ENCODE measurements at places on chromosomes 5 and 9.

- DNase-seq, result no peak
These were observed 7.1 kb downstream of the GTF3C5 start for GRCh38 chr9:133037775-133038515.

- no peak for DNase-seq
These were observed 35.2 kb downstream of the MACIR start for GRCh38 chr5:103293719-103294118.

DNA sequence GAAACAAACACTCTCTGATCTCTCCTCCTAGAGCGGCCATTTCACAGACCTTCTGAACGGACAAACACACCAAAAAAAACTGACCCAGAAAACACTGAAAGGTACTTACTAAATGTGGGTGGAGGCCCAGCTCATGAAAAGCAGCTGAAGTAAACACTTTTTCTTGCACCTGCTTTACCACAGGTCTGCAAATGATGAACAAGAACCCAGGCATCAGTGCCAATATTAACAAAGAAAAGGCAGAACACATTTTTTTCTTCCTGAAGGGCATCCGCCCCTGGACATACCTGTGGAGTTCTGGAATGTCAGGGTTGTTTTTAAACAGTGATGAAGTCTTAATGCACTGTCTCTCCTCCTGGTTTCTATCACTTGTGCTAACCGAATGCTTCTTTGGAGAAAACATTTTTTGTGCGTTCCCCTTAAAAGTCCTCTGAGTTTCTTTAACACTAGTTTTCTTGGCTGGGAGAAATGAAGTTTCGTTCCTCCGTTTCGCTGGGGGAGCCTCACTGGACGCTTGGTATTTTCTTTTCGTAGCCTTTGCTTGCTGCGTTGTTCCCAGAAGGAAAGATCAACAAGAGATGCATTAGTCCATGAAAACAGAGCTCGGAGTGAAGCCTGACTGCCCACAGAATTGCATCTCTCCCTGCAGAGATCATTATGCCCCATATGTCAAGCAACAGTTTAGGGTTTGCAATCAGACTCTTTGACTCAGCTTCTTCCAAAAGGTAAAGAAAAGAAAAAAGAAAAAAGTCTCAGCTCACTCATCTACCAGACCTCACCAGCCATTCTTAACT lies 7.4 kb downstream of the DDX31 start:
- DNase-seq, result no peak

GRCh38 chr5:67010684-67011409 lies 185.8 kb downstream of the CD180 start:
- DNase-seq, result no peak

DNA sequence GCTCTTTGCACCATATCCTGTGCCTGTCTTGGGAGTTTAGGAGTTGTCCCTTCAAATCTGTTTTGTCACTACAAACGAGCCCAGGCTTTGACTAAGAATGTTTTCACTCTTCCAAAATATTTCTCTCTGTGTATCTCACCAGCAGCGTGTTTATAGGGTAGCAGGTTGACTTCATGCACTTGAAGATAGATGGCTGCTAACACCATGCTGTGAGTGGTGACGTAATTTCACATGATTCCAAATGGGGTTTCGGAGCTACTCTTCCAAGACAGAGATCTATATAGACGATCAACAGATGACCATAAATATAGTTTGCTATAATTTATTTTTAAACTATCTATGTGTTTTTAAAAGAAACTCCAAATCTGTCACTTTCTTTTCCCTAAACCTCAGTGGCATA lies 30.6 kb downstream of the RORB start:
- no peak for DNase-seq

DNA sequence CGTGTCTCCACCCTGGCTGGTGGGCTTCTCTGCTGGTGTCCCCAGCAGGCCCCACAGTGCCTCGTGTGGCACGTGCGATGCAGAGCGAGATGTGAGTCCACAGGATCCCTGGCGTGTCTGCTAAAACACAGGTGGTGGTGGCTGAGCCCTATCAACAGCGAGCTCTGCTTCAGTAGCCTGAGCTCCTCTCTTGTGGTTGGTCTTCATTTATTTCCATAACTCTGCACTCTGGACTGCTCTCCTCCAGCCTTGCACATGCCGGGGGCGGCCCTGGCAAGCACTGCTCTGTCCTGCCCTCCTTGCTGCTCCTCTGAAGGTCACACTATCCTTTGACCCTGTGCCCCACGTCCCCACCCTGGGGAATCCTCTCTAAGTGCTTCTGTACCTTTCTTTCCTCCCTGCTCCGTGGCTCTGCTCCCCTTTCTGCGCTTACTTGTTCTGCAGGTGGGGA lies 59.2 kb downstream of the NSUN2 start:
- no peak for DNase-seq

- DNase-seq, result peak; percentile 98
These were observed at the start of gene CSNK1A1 for GRCh38 chr5:149551227-149552037. CSNK1A1 (minus strand) TSS chr5:149551439; CDS start chr5:149550964, 475 bp downstream.

DNA sequence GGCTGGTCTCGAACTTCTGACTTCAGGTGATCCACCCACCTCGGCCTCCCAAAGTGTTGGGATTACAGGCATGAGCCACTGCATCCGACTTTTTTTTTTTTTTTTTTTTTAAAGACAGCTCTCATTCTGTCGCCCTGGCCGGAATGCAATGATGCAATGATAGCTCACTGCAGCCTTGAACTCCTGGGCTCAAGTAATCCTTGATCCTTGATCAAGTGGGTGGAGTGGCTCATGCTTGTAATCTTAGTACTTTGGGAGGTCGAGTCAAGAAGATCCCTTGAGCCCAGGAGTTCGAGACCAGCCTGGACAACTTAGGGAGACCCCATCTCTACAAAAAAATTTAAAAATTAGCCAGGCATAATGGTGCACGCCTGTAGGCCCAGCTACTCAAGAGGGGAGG lies 8.1 kb downstream of the SEC24A start:
- DNase-seq, result no peak

- no peak for DNase-seq
These were observed 8.5 kb upstream of the GSN start for GRCh38 chr9:121259498-121259897.

DNA sequence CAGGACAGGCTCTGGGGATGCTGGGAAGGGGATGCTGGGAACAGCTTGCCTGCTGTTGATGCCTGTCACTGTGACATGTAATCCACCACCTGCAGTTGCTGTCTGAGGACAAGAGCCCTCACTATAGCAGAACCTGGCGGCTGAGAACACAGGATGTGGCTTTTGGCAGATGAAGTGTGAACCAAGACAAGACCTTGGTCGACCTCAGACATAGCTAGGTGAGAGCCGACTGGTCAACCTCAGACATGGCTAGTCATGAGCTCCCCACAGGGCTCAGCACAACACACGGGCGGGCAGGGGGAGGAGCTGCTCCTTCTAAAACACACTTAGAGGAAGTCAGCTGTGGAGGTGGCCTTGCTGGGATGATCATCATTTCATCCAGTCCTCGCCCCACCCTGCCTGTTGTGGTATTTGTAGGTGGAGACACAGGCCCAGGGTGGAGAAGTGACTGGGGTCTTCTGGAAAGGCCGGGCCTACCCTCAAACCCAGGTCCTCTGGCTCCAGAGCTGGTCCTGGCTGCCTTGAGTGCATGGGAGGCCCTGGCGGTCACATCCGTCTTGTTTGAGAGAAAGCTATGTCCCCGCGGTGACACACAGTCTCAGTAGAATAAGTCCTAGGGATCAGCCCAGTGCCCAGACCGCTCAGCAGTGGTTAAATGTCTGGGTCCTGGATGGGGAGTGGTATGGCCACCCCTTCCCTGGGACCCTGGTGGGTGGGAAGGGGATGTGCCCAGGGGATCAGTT lies 6.1 kb downstream of the SUSD3 start:
- no peak for DNase-seq

DNA sequence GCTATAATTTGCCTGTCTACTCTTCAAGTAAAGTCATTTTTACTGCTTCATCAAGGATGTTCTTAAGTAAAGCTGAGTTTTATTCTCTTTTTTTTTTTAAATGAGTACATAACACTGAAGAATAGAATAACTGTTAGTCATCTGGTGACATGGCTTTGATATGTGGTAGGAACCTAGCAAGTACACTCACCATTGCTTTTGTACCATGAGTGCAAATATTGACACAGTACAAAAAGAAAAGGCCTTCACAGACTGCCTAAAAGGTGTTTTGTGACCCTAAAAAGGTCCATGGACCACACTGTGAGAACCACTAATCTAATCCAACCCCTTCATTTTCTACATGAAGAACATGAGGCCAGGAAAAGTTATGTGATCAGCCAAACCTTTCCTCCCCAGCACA lies 55.0 kb downstream of the ECPAS start:
- DNase-seq, result no peak

GRCh38 chr5:143010351-143010750 lies 240.2 kb downstream of the ARHGAP26 start:
- DNase-seq, result peak; percentile 96

- no peak for DNase-seq
These were observed 50.7 kb downstream of the MSX2 start for GRCh38 chr5:174775081-174775480.

- DNase-seq, result no peak
These were observed 13.5 kb downstream of the B4GALT1 start for GRCh38 chr9:33153666-33154065.

GRCh38 chr9:3850098-3850497 lies 324.3 kb upstream of the RFX3 start:
- DNase-seq, result no peak

DNA sequence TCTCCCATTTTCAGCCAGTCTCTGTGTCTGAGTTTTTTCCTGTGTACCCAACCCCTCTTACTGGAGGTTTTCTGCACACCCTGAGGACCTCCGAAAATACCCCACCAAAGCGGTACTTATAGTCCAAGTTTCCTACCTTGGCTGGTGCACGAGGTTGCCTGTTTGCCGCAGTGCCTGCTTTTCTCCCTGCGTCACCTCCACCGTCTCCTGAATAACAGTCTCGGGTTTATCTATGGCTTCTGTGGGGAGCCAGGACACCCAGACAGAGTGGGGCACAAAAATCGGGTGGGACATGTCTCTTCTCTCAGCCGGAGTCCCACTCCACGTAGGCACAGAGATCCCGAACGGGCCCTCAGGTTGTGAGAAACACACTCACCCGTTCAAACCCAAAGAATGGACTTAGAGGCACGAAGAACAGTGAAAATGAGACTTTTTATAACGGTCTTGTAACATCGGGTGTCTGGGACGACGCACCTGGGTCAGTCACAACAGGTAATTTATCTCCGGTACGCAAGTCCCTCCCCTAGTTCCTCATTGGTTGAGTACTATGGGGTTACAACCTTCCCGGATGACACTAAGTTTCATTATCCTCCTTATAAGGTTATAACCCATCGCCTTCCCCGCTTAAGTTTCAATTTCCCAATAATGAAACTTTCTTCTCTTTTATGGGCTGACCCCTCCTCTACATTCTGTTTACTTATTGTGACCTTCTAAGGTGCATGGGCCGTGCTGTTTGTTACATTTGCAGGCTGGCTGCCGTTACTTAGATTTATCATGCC lies 970.2 kb upstream of the COX7C start:
- no peak for DNase-seq

DNA sequence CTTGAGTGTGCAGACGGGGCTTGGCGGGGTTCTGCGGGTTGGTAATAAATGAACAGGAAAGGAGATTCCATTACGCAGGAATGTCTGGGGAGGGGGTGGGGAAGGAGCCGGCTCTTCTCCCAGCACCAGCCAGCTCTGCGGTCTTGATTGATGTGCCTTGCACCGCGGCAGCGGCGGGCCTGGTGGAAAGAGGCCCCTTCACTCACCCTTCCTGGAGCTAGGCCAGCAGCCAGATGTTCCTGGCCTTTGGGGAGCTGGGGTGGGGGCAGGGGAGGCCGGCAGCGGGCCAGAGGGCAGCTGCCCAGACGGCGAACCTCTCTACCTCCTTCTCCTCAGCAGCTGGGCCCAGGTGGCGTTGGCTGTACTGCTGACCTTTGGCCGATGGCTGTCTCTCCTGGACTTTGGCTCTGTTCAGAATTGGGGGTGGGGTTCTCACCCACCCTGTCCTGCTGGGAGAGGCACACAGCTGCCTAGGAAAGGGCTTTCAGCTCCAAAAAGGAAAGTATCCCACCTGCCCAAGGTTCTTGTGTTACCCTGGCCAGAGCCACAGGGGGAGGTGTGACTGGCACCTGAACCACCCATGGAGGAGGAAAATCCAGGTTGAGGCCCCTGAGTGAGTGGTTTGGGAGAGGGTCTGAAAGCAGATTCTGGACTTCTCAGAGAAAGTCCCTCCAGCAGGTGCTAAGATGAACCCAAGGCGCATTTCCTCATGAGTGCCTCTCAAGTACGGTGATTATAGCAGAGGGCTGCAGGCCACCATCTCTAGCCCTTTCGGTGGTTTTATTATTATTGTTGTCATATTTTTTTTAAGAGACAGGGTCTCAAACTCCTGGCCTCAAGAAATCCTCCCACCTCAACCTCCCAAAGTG lies 58.0 kb upstream of the SYNPO start:
- peak; percentile 15 for DNase-seq

Data from DMS 273 treated with DMSO at 0.1 percent for 48 hours (cell line).